Sigmoid colon (tissue), 7 donors: ENCODE measurements at places on chromosomes 13 and 19. TPM values are rescaled to one million over a fixed set of nuclear protein-coding genes. Genes with fewer than 3 reads are reported as not detected.

Gene APOC1
- 2.3 TPM for total RNA-seq

Gene AP1M2
- not detected for total RNA-seq

Gene MEIS3
- total RNA-seq = 12.5 TPM

DNA sequence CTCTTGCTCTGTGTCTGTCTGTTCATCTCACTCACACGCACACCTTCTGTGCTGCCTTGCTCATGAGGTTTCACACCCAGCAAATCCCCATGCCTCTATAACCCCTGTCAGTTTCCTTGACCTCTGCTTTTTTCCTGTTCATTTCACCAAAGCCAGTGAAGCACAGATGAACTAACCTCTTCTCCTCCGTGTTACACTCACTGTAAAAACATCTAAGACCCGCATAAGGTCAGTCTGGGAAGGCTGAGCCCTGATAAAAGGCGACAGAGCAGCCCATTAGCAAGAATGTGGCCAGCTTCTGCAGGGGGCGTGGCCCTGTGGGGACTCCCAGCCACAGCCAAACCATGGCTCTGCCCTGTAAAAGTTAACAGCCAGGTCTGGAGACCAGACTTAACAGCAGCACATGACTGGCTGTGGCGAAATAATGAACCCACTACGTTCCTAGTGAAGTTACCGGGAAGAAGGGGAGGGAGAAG is 42.8 kb upstream of the NPAS1 start:
- DNase-seq = peak; percentile 73

Gene MRPL4
- total RNA-seq = 37.9 TPM

DNA sequence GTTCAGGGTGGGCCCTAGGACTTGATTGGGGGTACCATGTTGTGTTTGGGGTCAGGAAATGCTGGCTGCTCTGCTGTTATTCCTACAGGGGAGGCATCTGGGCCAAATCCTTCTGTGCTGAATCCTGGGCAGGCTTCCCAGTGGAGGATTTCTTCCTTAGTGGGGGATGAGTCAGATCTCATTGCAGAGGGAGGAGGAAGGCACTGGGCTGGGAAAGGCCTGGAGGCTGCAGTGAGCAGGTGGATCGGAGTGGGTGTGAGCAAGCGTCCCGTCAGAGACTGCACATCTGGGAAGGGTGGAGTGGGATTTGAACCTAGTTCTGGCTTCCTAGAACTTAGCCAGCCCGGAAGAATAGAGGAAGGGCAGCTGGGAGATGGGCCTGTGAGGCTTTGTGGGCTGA is 11.5 kb downstream of the CCDC124 start:
- DNase-seq = peak; percentile 79

GRCh38 chr13:26412936-26413716 is 144.4 kb upstream of the WASF3 start:
- no peak for DNase-seq

DNA sequence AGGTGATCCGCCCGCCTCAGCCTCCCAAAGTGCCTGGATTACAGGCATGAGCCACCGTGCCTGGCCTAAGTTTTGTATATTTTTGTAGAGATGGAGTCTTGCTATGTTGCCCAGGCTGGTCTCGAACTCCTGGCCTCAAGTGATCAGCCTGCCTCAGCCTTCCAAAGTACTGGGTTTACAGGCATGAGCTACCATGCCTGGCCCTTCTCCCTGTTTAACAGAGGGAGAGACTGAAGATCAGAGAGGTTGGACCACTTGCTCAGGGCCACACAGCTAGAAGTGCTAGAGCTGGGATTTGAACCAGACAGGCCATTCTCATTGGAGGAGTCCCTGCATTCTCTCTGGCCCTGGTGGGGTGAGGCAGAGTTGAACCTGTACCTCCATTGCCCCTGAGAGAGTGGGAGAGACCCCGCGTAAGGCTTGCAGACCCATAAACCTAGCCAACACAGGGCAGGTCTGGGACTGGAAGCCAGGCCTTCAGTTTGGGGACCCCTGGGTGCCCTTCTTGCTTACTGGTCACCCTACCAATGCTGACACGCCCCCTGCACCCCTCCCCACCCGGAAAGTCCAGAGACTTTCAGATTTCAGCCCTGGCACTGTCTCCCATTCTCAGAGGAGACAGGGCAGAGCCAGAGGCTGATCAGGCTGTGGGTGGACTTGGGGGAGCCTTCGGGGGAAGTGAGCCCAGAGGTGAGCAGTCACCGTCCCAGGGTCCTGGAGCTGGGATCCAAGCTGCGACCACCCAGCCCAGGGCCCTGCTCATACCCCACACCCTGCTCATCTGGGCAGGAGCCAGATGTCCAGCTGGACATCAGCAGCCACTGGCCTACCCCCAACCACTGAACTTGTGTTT is 13.3 kb downstream of the TTYH1 start:
- no peak for DNase-seq

Gene ZNF490
- total RNA-seq = 4.3 TPM

GRCh38 chr19:6103217-6103644 is 7.1 kb downstream of the RFX2 start:
- peak; percentile 92 for DNase-seq

Gene MBD3L3
- not detected for total RNA-seq

DNA sequence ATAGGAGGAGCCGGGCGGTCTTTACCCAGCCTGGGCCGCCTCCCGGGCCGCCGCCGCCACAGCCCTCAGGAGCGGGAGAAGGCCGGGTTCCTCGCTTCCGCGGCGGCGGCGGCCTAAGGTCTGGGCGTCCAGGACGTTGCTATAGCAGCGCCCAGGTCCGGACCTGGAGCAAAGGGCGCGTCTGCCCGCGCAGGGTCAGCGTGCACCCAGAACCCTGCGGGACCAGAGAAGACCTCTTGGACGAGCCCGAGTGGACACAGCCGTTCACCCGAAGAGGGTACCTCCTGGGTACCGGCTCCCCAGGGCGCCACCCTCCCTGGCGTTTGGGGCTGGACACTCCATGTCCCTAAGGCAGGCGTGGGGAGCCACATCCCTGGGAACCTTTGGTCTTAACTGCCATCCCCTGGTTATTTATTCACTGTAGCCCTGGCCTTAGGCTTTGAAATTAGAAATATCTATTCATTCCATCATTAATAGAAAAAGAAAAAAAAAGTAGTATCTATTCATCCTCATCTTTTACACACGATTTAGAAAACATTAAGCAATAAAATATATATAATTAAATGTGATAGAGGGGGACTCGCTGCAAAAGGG is 2.4 kb downstream of the DZIP1 start:
- DNase-seq = peak; percentile 77

GRCh38 chr19:45630463-45630862 is 8.7 kb downstream of the EML2 start:
- no peak for DNase-seq

Gene EID2
- 9.7 TPM for total RNA-seq
